CD8-positive, alpha-beta memory T cell (primary cell): ENCODE measurements at places on chromosomes 1 and 21. TPM values are rescaled to one million over a fixed set of nuclear protein-coding genes. Genes with fewer than 3 reads are reported as not detected.

- H3K4me1 ChIP-seq: peaks cover 9% of the 10 kb centered on the region
- DNase-seq: no peak
- no peak overlapping the region for H3K27ac ChIP-seq
- no peak overlapping the region for H3K4me3 ChIP-seq
- H3K27me3 ChIP-seq: no peaks in the 10 kb centered on the region
Measured at GRCh38 chr1:77316006-77316405, 34.2 kb downstream of the AK5 start.

GRCh38 chr1:180116964-180117763, 37.5 kb upstream of the QSOX1 start:
- H3K27me3 ChIP-seq: no peaks in the 10 kb centered on the region
- no peak overlapping the region for H3K27ac ChIP-seq
- no peak overlapping the region for H3K4me3 ChIP-seq
- H3K36me3 ChIP-seq: no peaks in the 10 kb centered on the region

GRCh38 chr1:154809436-154810413, 60.4 kb downstream of the KCNN3 start:
- no peak overlapping the region for H3K27ac ChIP-seq
- H3K36me3 ChIP-seq: no peaks in the 10 kb centered on the region
- H3K27me3 ChIP-seq: no peaks in the 10 kb centered on the region

GRCh38 chr1:143699115-143699514, 272.7 kb downstream of the FAM72C start:
- H3K4me3 ChIP-seq: no peak overlapping the region
- no peak for DNase-seq
- H3K4me1 ChIP-seq: no peaks in the 10 kb centered on the region
- H3K27ac ChIP-seq: no peak overlapping the region

DNA sequence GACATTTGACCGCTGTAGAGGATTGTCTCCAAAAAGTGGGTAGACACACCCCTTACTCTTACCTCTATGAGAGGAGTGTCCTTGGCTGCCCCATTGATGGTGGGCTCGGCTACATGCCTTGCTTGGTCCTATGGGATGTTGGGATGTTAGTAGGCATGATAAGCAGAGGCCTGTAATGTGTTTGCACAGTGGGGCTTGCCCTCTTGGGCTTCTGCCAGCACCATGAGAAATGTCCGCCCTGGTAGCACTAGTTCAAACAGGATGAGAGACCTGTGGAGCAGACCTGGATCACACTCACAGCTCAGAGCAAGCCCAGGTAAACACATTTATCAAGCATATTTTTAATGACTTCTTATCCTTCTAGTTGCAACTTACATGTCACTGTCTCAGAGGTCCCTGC, 54.2 kb downstream of the SH3GLB1 start:
- no peaks in the 10 kb centered on the region for H3K4me1 ChIP-seq
- H3K36me3 ChIP-seq: no peaks in the 10 kb centered on the region
- H3K4me3 ChIP-seq: no peak overlapping the region
- no peak overlapping the region for H3K27ac ChIP-seq
- DNase-seq: no peak

Gene ZNF683
- total RNA-seq: 2.7 TPM
